Activated naive CD8-positive, alpha-beta T cell treated with anti-CD3 and anti-CD28 coated beads for 36 hours (primary cell): ENCODE measurements at places on chromosomes 5 and 9. TPM values are rescaled to one million over a fixed set of nuclear protein-coding genes. Genes with fewer than 3 reads are reported as not detected.
A peak's percentile ranks its signal among the peaks of the same experiment; 100 is the strongest.

GRCh38 chr9:78620764-78621163, 323.8 kb downstream of the PSAT1 start:
- no peaks in the 10 kb centered on the region for H3K36me3 ChIP-seq
- no peaks in the 10 kb centered on the region for H3K4me1 ChIP-seq
- no peak overlapping the region for H3K27ac ChIP-seq
- H3K27me3 ChIP-seq, result peaks cover 11% of the 10 kb centered on the region
- no peak for DNase-seq
- H3K4me3 ChIP-seq, result no peak overlapping the region

DNA sequence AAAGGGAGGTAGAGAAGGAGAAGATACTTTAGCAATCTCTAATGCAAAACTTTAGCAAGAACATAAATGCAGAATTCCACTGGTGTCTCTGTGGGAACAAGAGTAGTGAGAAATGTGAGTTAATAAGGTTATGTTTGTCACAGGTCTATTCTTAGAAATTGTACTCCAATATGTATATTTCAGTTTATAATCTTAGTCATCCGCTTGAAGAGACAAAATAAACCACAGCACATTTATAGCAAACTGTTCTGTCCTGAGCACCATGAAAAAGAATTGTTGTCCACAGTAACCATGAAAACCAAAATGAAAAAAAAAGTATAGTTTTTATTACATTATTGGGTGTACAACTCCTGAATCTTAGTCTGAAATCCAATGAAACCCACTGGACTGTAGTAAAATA, 93.6 kb upstream of the TSLP start:
- H3K4me3 ChIP-seq, result no peak overlapping the region
- DNase-seq, result no peak
- H3K27me3 ChIP-seq, result peaks cover 3% of the 10 kb centered on the region
- H3K4me1 ChIP-seq, result no peaks in the 10 kb centered on the region
- no peaks in the 10 kb centered on the region for H3K36me3 ChIP-seq

DNA sequence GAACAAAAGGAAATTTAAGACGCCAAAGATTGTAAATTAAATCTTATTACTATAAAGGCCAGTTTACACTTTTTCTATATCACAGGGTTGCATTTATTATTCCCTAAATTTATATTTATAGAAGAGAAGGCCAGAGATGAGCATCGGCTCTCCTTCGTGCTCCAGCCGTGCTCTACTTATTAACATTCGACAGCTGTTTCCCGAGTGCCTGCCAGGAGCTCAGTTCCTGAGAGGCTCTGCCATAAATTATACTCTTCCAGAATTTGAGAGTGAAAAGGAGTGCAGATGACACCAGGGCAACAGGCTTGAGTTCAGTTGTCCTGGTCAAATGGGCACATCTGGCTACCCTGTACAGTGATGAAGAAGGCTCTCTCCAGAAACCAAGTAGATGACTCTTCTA, 70.1 kb downstream of the PCSK5 start:
- no peak overlapping the region for H3K4me3 ChIP-seq
- no peaks in the 10 kb centered on the region for H3K27me3 ChIP-seq
- H3K4me1 ChIP-seq, result peaks cover 26% of the 10 kb centered on the region
- H3K36me3 ChIP-seq, result peaks cover 20% of the 10 kb centered on the region
- H3K27ac ChIP-seq, result no peak overlapping the region
- no peak for DNase-seq

- no peak for DNase-seq
- peaks cover 67% of the 10 kb centered on the region for H3K27me3 ChIP-seq
- H3K27ac ChIP-seq, result no peak overlapping the region
- peaks cover 7% of the 10 kb centered on the region for H3K4me1 ChIP-seq
- H3K36me3 ChIP-seq, result no peaks in the 10 kb centered on the region
These were observed 64.4 kb downstream of the MAP1B start for GRCh38 chr5:72171667-72172066.

- peaks cover 4% of the 10 kb centered on the region for H3K4me1 ChIP-seq
- no peak overlapping the region for H3K27ac ChIP-seq
- H3K27me3 ChIP-seq, result peaks cover 13% of the 10 kb centered on the region
- H3K4me3 ChIP-seq, result no peak overlapping the region
- H3K36me3 ChIP-seq, result no peaks in the 10 kb centered on the region
These were observed 31.7 kb downstream of the SLC35A4 start for GRCh38 chr5:140596321-140596741.

- no peaks in the 10 kb centered on the region for H3K36me3 ChIP-seq
- no peak overlapping the region for H3K4me3 ChIP-seq
- no peak overlapping the region for H3K27ac ChIP-seq
These were observed 165.8 kb downstream of the MELK start for GRCh38 chr9:36738318-36738976.

DNA sequence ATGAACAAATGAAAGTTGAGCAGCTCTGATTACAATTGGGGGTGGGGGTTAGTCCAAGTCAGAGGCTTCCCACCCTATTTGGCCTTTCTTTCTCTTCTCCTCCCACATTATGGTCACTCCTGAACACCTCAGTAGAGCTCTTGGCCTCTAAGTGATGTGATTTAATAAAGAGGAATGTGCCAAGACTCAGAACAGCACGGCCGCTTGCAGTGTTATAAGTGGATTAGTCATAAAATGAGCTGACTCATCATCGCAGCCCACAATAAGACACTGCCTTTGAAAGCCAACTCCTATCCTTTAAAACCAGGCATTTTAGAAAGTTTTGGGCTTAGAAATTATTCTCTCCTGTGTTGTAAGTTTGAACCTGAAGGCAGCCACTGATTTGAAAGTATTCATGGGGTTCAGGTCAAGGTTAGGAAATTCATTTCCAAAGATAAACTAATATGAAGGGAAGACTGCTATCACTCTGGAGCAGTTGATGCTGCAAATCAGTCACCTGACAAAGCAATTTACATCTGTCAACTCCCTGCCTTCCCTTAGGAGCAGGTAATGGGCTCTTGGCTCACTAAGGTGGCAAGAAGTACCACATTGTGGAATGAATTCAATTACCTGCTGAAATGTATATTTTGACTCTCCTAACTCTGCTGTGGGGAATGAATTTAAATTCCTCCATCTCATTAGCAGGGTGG, 283.6 kb upstream of the NMUR2 start:
- no peaks in the 10 kb centered on the region for H3K36me3 ChIP-seq
- H3K4me1 ChIP-seq, result no peaks in the 10 kb centered on the region
- H3K27me3 ChIP-seq, result no peaks in the 10 kb centered on the region
- no peak overlapping the region for H3K27ac ChIP-seq
- DNase-seq, result no peak

GRCh38 chr5:102271759-102272158, 24.3 kb downstream of the SLCO4C1 start:
- peaks cover 7% of the 10 kb centered on the region for H3K27me3 ChIP-seq
- DNase-seq, result no peak
- H3K36me3 ChIP-seq, result peaks cover 6% of the 10 kb centered on the region
- H3K27ac ChIP-seq, result no peak overlapping the region
- no peak overlapping the region for H3K4me3 ChIP-seq
- no peaks in the 10 kb centered on the region for H3K4me1 ChIP-seq

- H3K36me3 ChIP-seq, result peaks cover 9% of the 10 kb centered on the region
- H3K27ac ChIP-seq, result peak overlapping the region; percentile 93
- no peak overlapping the region for H3K4me3 ChIP-seq
- H3K27me3 ChIP-seq, result no peaks in the 10 kb centered on the region
- peaks cover 53% of the 10 kb centered on the region for H3K4me1 ChIP-seq
These were observed 629.6 kb upstream of the DMAC1 start for GRCh38 chr9:8429157-8429556.

DNA sequence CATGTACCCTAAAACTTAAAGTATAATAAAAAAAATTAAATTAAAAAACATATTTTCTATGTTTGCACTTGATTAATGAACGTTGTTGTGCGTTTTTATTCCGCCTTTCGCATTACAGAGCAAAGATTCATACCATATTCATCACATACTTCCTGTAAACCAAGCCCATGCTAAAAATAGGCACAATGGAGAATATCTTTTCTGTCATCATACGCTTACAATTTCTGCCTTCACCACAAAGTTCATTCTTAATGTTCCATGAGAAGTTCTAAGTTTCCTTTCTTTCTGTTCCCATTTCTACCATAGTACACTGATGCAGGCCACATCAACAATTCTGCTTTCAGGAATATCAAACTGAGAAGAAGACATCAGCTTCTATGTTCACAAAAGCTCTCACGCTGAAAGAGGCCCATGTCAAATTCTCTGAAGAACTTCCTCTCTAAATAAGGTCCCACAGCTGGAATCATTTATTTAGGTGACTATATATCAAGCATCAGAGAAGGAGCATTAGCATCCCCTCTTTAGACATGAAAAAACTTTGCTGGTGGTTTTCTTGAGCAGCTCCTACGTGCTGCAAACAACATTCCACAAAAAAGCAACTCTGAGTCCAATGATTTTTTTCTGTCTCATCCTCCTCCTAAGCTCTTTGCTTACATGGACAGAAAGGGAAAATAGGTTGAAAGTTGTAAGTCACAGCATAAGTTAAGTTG, 456.4 kb downstream of the CDH10 start:
- no peaks in the 10 kb centered on the region for H3K36me3 ChIP-seq
- no peaks in the 10 kb centered on the region for H3K4me1 ChIP-seq
- H3K27me3 ChIP-seq, result no peaks in the 10 kb centered on the region
- no peak overlapping the region for H3K27ac ChIP-seq
- no peak for DNase-seq

GRCh38 chr5:19322716-19323485, 665.1 kb downstream of the CDH18 start:
- H3K27me3 ChIP-seq, result no peaks in the 10 kb centered on the region
- DNase-seq, result no peak
- H3K4me1 ChIP-seq, result no peaks in the 10 kb centered on the region
- no peaks in the 10 kb centered on the region for H3K36me3 ChIP-seq
- H3K4me3 ChIP-seq, result no peak overlapping the region
- no peak overlapping the region for H3K27ac ChIP-seq

DNA sequence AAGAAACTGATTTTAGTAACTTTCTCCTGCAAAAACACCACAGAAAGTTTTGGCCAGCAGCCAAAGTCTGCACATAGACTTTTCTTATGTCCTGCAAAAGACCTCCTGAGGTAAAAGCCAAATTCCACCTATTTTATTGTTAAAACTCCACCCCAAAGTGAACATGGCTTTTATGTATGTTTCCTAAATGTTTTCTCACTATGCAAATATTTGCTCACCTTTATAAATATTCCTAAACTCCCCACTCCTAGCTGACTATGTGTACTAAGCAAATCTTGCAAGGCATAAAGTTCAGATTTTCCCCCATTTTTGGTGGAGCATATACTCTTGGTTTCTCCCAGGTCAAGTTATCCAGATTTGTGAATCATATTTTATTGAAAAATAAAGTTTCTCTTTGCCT, 446.2 kb downstream of the DNAH5 start:
- H3K27me3 ChIP-seq, result no peaks in the 10 kb centered on the region
- H3K36me3 ChIP-seq, result no peaks in the 10 kb centered on the region
- DNase-seq, result no peak
- H3K4me3 ChIP-seq, result no peak overlapping the region
- H3K27ac ChIP-seq, result no peak overlapping the region

DNA sequence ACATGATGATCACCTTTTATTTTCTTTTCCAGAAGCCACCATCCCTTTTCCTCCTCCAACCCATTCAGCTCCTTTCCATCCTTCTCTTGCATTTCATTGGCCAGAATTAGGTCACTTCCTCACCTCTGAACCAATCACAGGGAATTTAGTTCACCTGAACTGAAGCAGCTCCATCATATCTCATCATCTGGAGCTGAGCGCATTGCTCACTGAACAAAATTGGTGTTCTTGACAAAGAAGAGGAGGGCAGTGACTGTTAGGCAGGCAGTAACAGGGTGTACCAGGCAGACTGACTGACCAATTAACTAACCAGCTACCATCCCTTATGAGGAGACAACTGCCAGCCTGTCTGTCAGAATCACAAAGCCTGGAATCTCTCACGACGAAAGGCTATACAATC, 1.8 kb upstream of the ZNF354A start:
- DNase-seq, result no peak
- peaks cover 8% of the 10 kb centered on the region for H3K4me1 ChIP-seq
- H3K36me3 ChIP-seq, result peaks cover 6% of the 10 kb centered on the region

The INSL4 gene
- not detected for total RNA-seq

The DCAF10 gene
- 12.9 TPM for total RNA-seq

The SLC46A2 gene
- not detected for total RNA-seq

The THOC3 gene
- total RNA-seq, result 72.2 TPM
